Right lung (tissue), 10 donors: ENCODE measurements at places on chromosomes 3 and 15. TPM values are rescaled to one million over a fixed set of nuclear protein-coding genes. Genes with fewer than 3 reads are reported as not detected.

DUSP7 gene
- polyA plus RNA-seq, result 17.4 TPM

DAZL gene
- polyA plus RNA-seq, result not detected

- no peak for DNase-seq
Measured at GRCh38 chr15:65392368-65392767, 14.6 kb upstream of the IGDCC3 start.

TMCO5A gene
- not detected for polyA plus RNA-seq

LRRIQ4 gene
- not detected for polyA plus RNA-seq

C15orf62 gene
- polyA plus RNA-seq, result 3.3 TPM

DET1 gene
- 16.4 TPM for polyA plus RNA-seq

- DNase-seq, result no peak
Measured at GRCh38 chr3:120841264-120841663, 66.7 kb upstream of the STXBP5L start.

GRCh38 chr3:119826711-119827608 is 45.1 kb downstream of the NR1I2 start:
- peak; percentile 20 for DNase-seq

CORO2B gene
- polyA plus RNA-seq, result 27.1 TPM

TRPM1 gene
- not detected for polyA plus RNA-seq

GOLGA8G gene
- 0.04 TPM for polyA plus RNA-seq

NR1I2 gene
- polyA plus RNA-seq, result 0.55 TPM

DNA sequence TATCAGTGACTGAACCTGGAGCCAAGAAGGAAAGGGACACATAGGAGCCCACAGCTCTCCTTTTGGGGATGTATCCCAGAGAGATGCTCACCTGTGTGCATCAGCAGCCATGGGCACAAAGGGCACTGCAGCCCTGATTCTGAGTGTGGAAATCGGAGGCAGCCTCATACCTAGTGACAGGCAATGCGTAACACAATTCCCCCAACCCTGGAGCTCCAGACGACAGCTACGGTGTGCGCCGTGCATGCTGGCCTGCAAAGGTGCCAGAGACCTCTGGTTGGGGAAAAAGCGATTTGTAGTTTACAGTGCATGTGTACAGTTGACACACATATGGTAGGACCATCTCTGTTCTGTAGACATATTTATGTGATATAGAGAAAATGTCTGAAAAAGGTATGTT is 59.0 kb upstream of the PLXNA1 start:
- no peak for DNase-seq

GRCh38 chr3:126750756-126751121 is 46.7 kb downstream of the CHCHD6 start:
- no peak for DNase-seq

GOLGA8T gene
- not detected for polyA plus RNA-seq

CAND2 gene
- 8.5 TPM for polyA plus RNA-seq

DNA sequence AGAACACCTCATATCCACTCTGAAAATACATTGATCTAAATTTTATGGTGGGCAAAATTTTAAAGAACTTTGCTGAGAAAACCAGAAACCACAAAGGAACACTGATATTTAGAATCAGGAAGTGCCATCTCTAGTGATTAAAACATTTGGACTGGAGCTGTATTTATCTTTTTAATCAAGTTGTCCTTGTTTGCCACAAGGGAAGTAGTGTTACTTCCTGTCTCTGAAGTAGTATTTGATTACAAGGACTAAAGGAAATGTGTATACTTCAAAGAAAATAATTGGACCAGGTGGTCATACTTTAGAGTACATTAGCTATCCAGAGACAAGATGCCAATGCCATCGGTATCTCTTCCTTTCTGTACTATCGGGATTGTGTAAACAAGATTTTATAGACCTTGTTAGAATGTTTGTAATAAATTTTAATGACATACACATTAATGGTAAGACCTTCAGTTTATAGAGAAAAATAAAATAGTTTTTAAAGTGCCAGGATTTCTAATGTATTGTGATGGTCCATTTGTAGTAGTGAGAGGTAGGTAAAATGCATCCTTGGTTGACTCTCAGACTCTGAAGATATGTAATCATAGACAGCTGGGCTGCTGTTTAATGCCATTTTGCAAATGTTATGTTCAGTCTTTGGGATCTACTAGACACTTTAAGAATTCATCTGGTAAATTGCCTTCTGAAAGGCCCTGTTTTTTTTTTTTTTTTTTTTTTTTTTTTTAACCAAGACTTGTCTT is 131.9 kb downstream of the B3GALNT1 start:
- DNase-seq, result no peak

GRCh38 chr3:122962149-122962548 is 65.4 kb downstream of the SEMA5B start:
- DNase-seq, result no peak

A4GNT gene
- 0.21 TPM for polyA plus RNA-seq

GNB4 gene
- polyA plus RNA-seq, result 47.9 TPM

CIB2 gene
- polyA plus RNA-seq, result 21.3 TPM

TMEM207 gene
- 0.25 TPM for polyA plus RNA-seq

DNA sequence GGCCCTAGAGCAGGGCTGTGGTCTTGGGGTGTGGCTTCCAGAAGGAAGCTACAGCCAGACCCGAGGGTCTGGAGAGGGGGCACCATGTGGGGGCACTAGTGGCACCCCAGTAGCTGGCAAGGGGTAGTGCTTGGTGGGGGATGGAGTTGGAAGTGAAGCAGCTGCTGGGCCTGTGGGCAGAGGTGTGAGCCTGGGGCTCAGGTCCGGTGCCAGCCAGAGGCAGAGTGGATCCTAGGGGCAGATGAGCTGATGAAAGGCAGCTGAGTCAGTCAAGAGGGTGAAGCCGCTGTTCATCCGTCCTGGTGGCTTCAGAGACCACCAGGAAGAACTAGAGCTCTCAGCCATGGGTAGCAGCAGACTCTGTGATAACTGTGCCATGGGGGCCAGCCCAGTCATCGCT is 172.6 kb downstream of the TBC1D2B start:
- DNase-seq, result no peak

GRCh38 chr3:176930942-176931341 is 266.3 kb downstream of the TBL1XR1 start:
- no peak for DNase-seq

DNA sequence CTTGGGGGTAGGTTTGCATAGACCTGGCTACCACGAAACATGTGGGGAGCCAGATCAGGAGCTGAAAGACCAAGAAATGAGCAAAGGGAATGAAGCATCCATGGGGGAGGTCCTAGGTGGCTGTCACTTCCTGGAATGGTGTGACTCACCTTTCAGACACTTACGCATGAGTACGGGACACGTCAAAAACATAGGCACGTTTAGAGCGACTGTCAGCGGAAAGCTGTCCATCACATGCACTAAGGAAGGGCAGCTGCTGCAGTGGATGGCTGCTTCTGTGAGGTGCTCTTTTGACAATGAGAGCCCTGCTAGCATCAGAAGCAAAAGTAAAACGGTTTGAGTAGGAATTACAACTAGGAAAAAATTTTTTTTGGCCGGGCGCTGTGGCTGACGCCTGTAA is 244.6 kb upstream of the CCDC54 start:
- no peak for DNase-seq

CHRNA7 gene
- polyA plus RNA-seq, result 19.5 TPM

- DNase-seq, result no peak
Measured at GRCh38 chr15:82792068-82792467, 13.8 kb downstream of the FSD2 start.

GPR156 gene
- polyA plus RNA-seq, result 1.9 TPM

GRCh38 chr3:188299068-188299467 is 145.1 kb downstream of the LPP start:
- no peak for DNase-seq

GRCh38 chr15:81274931-81275707 is 48.8 kb downstream of the STARD5 start:
- peak; percentile 49 for DNase-seq

GRCh38 chr15:93219859-93220420 is 130.9 kb upstream of the RGMA start:
- no peak for DNase-seq

DNA sequence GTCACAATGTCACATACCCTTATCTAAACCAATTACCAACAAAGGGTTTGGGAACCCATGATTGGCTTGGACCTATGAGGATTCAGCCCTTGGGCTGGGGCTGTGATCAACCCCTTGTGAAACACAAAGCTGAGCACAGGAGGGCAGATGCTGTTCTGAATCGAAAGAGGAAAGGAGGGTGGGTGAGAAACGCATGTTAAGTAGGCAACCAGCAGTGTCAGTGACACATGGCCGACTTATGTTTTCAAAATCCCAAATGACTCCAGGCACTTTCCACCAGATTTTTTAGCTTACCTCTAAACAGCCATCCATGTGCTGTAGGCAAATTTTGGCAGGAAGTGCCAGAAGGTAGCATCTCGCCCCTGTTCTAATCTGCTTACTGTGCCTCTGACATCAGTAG is 34.1 kb upstream of the KLHL25 start:
- no peak for DNase-seq

DNA sequence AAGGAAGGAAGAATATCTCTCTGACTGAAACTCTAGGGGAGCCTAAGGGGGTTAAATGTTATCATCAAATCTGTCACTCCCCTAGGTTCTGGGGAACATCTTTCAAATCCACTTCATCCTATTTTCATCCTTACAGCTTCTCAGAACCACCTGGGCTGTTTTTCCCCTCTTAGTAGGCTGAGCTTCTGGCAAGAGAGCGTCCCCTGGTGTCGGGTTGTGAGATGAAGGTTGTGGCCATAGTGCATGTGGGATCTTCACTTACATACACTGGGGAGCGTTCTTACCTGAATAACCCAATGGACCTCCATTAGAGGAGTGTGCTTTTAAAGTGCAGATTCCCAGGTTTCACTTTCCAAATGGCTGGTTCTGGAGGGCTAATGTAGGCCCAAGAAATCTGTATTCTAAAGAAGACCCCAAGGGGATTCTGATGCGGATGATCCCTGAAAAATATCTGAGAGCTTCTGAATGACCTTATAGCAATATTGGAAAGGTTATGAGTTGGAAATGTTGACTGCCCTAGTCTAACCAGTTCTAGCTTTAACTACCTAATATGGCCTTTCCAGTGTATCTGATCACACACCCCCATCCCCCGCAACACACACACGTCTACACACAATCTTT is 663.7 kb downstream of the AGBL1 start:
- no peak for DNase-seq

GRCh38 chr3:37764586-37764985 is 97.1 kb upstream of the CTDSPL start:
- DNase-seq, result no peak

- DNase-seq, result no peak
Measured at GRCh38 chr3:119990888-119991287, 103.4 kb downstream of the GSK3B start.

GRIP2 gene
- polyA plus RNA-seq, result 1.4 TPM

DNA sequence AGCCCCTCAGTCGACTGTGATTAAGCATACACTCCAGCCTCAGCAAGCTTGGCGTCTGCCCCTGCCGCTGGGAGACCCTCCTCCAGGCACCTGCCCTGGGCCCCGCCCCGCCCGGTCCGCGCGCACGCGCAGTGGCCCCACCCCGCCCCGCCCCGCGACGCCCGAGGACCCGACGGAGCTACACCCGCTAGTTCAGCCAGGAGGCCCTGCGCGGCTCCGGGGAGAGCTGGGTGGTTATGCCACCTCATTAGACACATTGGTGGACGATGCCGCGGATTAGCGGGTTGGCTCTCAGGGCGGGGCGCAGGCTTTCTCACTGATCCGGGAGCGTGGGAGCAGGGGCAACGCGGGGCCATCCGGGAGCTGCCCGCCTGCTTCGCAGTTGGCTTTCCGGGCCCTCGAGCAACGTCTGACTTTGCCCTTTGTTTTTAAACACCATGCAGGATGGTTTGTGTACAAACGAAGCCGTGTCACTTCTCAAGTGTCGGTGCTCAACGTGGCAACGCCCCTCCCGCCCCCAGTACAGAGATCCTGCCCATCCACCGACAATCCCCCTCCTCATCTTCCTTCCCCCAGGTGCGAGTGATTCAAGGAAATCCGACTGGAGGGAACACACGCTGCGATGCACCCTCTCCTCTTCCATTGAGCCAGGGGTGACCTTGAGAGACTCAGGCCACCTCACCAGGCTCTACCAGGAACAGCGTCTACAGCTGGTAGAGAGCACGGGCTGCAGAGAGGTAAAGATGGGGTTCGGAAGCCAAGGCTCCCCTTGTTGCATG is 109.3 kb downstream of the SHQ1 start:
- DNase-seq, result no peak

DNA sequence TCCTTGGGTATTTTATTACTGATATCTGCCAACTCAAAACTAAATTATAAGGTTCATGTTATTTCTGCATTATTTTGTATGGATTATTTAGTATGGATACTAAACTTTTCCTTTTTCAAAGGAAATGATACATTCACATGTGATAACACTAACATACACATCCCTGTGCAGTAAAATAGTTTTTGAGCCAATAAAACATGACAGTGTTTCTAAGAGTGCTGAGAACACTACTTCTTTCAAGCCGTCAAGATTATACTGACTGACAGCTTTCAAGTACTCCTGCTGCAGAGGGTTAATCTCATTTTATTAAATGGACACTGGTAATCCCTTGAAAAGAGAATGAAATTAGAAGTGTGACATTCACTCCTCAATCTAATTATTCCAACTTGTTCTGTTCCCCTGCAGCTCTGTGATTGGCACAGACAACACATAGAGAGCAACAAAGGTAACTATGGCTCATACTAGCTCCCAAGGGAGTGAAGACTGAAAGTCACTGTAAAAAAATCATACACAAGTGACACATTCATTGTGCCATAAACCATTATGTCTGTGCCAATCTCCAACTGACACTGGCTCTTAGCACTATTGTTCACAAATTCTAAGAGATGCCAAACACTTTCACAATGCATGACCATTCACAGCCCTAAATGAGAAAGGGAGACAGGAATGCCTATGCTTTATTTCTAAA is 468.6 kb downstream of the SHQ1 start:
- no peak for DNase-seq

CCR3 gene
- 0.21 TPM for polyA plus RNA-seq

PLIN1 gene
- 0.98 TPM for polyA plus RNA-seq

- no peak for DNase-seq
Measured at GRCh38 chr3:52118156-52118875, 35.9 kb downstream of the POC1A start.

DNA sequence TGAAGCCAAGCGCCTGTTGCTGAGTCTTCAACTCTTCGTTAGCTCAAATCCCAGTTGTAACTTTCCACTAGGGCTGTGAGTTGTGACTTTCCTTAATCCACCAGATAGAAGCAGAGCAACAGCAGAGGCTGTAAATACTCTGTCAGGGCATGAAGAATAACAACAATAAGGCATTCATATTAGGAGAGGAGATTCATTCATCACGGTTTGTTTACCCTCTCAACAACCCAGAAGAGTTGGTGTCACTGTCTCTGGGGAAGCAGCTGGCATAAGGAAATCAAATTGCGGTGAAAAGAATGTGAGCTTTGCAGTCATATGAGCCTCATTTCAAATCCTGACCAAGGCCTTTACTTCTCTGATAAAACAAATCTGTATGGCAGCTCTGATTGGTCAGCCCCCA is 184.8 kb downstream of the SHQ1 start:
- no peak for DNase-seq

DNA sequence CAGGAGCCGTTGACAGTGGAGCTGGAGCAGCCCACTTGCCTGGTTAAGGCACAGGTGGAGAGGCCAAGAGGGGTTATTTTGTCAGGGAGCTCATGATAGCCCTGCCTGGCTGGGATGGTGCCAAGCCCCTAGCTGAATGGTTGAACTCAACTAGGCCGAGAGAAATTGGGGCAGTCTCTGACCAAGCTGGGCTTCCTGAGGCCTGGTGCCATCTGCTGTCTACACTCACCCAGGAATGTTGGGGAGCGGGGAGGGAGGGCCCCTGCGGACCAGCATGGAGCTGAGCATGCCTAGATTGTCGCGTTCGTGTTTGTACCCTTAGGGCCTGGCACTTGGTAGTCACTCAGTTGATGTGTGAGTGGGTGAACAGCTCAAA is 1.2 kb downstream of the BRPF1 start:
- no peak for DNase-seq

CD47 gene
- polyA plus RNA-seq, result 208 TPM

FGF7 gene
- 16.9 TPM for polyA plus RNA-seq

- DNase-seq, result peak; percentile 80
Measured at GRCh38 chr15:29103824-29104565, 165.6 kb downstream of the NSMCE3 start.

MKRN2OS gene
- polyA plus RNA-seq, result 0.75 TPM
